Caki2 (cell line): ENCODE measurements at places on chromosomes 1 and 21. TPM values are rescaled to one million over a fixed set of nuclear protein-coding genes. Genes with fewer than 3 reads are reported as not detected.

- no peak for DNase-seq
These were observed 274.0 kb upstream of the KIAA0040 start for GRCh38 chr1:175466556-175466955.

DNA sequence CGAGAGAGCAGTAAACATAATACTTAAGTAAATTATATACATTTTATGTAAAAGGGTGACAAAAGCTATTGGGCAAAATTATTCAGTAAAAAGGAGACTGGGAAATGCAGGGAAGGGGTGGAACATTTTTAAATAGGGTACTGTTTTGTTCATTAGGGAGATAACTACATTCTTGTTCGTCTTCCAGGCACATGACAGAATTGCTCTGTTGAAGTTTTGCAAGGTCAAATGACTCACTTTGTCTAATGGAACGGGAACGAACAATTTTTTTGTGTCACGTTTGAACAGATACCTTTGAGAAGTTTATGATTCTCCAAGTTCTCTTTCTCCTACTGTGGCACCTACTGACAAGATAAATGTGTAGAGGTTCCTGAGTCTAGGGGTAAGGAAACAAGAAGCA lies 382.3 kb upstream of the ZRANB2 start:
- DNase-seq = no peak

DNA sequence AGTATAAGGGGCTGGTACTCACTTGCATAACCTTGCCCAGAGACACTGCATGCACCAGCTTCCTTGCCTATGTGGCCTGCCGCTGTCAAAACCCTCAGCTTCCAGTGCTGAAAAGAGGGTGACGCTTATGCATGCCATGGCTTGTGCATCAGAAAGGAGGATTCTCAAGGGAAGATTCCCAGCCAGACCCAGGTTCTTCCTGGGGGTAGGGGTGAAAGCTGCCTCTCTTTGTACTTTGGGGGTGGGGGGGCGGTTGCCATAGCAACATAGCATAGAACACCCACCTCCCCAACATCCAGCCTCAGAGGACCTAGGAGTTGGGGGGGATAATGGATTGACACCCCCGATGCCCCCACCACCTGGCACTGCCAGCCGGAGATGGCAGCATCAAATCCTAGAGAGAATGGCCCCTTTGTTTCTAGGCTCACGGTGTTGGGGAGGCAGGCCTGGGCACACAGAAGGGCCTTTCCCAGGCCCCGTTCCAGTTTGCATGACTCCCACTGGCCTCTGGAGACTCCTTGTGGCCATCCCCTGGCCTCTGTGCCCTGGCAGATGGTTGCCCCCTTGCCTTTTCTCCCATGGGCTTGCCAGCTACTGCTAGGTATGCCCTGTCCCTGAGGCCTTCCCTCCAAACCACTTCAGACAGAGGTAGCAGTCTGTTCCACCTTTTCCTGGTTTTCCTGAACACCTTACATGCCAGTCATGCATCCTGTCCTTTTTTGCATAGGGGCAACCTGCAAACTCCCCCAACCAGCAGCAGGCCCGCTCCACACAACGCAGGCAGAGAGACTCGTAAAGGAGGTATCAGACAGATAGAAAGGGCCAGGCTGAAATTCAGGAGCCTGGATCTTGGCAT lies 44.6 kb downstream of the RHBG start:
- no peak for DNase-seq

GRCh38 chr21:15748586-15748985 lies 18.8 kb downstream of the USP25 start:
- DNase-seq = no peak

Gene MAGOH
- total RNA-seq = 33.9 and 55.8 TPM in 2 replicates

- DNase-seq = no peak
These were observed 102.1 kb downstream of the NRDC start for GRCh38 chr1:51776408-51776807.

GRCh38 chr1:7940745-7941436 lies at the start of gene TNFRSF9:
TNFRSF9 (minus strand) TSS chr1:7940839; CDS start chr1:7939994, 845 bp downstream.
- peak; percentile 46 for DNase-seq

DNA sequence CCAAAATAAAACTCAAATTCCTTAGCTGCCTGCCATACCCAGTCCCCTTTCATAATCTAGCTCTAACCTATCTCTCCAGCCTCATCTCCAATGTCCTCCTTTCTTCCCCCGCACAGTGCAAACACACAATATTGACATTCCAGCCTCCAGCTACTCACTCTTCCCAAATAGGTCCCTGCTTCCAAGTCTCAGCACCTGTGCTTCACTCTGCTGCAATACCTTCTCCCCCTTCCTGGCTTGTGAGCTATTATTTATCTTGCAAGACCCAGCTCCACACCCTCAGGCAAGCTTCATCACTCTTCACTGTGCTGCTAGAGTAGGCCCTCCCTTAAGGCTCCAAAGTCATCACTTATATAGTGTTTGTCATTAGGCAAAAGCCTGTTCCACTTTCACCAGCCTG lies 9.7 kb downstream of the PLPP3 start:
- DNase-seq = no peak

DNA sequence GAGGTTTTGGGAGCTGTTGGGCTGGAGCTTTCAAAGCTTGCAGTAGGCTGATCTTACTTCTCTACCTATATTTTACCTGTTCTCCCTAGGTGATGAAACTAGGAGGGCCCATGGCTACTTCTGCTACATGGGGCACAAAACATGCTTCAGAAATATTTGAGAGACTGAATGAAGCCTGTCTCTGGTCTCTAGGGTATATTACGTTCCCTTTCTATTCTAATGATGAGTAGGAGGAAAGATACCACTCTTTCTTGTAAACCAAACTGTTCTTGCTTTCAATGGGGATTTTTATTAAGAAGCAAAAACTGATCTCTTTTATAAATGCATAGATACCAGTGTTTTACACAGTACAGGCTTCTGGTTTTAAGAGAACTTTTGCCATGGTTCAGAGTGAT lies 103.1 kb downstream of the GALNT2 start:
- no peak for DNase-seq

GRCh38 chr1:202164271-202165037 lies 4.1 kb upstream of the PTPN7 start:
- no peak for DNase-seq

Gene SIM2
- 0.27 TPM in 1 of 2 replicates, not detected in the other for total RNA-seq

- no peak for DNase-seq
These were observed 123.8 kb downstream of the CLIC6 start for GRCh38 chr21:34792504-34793089.

Gene UBL4B
- total RNA-seq = not detected in 2 replicates

Gene HAO2
- total RNA-seq = not detected in 2 replicates

Gene HPCAL4
- 0.03 TPM in 1 of 2 replicates, not detected in the other for total RNA-seq

Gene CHRNB2
- total RNA-seq = 0.03 TPM in 1 of 2 replicates, not detected in the other

- peak; percentile 51 for DNase-seq
These were observed 22.5 kb upstream of the SRP9 start for GRCh38 chr1:225754940-225755641.

DNA sequence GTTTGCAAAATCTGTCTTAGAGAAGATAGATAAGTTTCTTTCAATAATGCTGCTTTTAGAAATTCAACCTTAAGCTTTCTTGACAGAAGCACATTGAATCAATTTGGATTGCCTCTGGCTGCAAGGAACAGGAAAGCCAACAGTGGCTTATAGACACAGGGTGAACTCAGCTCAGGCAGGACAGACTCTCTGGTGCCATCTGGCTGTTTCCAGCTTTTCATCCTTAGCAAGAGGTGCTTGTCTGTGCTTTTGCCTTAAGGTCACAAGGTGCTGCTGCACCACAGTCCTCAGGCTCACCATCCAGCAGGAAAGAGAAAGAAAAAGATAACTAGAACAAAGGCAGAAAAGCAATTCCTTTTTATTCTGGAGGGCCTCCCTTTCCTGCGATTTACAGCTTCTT lies 93.7 kb upstream of the ETS2 start:
- peak; percentile 22 for DNase-seq

DNA sequence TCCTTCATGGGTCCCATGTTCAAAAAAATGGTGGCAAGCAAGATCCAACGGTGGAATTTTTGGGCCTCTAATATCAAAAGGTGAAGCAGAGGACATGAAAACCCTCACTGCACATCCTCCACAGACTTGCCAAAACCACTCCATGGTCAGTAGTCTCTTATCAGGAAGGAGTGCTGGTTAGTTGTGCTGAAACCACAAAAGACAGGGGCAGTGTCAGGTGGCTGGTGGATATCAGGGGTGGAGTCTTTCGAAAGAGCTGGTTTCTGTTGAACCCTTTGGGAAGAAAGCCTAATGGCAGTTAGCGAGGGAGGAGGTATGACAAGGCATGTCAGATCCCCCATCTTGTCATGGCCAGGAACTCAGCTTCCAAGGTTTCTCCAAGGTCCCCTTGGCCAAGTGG lies 395.9 kb upstream of the CAMK1G start:
- DNase-seq = no peak

DNA sequence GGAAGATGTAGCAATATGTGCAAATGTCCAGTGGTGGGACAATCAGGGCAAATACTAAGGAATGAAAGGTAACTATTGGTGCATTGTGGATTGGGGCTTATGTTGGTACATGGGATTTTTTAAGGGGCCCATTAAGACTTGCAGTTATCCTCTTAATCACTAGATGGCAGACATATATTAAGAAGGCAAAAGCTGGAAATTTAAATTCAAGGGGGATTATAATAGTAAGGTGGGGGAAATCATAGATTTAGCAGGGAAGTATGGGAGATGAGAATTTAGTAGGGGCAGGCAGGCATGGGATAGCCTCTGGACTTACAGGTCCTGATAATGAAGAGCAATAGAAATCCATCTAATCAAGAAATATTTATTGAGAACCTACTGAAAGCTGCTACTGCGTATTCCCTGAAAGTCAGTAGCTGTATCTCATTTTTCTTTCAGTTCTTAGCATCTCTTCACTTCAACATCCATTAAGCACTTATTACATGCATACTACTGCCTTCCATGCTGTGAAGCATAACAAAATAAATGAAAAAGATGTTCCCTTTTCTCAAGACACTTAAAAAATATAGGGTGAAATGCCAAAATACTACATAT lies 251.8 kb downstream of the CRB1 start:
- peak; percentile 14 for DNase-seq

GRCh38 chr21:28177124-28177523 lies 815.6 kb downstream of the LTN1 start:
- DNase-seq = no peak

Gene CAMK2N1
- total RNA-seq = 13.5 and 20.1 TPM in 2 replicates

Gene EPHA10
- total RNA-seq = not detected in 2 replicates

Gene GLIS1
- 0.03 and 0.26 TPM in 2 replicates for total RNA-seq

Gene AVPR1B
- not detected in 2 replicates for total RNA-seq

Gene ZNF669
- 5.6 and 12.8 TPM in 2 replicates for total RNA-seq

GRCh38 chr1:30693366-30693765 lies 30.0 kb downstream of the MATN1 start:
- no peak for DNase-seq

DNA sequence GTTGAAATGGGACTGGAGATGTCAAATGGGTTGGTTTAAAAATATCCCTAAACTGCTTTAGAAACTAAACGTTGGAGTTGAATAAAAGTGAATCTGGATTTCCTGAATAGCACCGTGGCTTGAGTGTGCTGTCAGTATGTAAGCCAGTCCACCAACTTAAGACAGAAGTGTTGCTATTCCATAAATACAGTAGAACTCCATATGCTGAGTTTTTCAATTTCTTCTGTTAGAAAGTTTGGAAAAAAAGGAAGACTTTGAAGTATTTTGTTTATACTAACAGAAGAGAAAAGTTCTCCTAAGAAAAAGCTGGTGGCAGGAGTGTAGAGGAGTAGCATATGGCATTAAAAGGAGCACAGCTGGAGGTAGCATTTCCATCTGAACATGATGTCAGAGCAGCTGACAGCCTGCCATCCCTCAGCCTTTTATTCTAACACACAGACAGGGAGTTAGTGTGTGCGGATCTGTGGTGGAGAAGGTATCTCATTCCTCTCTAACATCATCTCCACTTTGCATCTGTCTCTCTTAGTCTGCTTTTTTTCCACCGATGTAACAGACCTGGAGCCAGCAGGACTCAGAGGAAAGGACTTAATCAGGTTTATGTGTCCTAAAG lies at the start of gene ZBTB18:
Gene ZBTB18, plus strand, starts transcription at position 449 of the 610 bp plus-strand sequence. Its CDS starts 149 bp downstream, at position 598.
- DNase-seq = no peak
